Left cardiac atrium (tissue), 4 donors: ENCODE measurements at places on chromosomes 13 and 19. TPM values are rescaled to one million over a fixed set of nuclear protein-coding genes. Genes with fewer than 3 reads are reported as not detected.

ZNF552 gene
- total RNA-seq = 4.6 TPM

DNA sequence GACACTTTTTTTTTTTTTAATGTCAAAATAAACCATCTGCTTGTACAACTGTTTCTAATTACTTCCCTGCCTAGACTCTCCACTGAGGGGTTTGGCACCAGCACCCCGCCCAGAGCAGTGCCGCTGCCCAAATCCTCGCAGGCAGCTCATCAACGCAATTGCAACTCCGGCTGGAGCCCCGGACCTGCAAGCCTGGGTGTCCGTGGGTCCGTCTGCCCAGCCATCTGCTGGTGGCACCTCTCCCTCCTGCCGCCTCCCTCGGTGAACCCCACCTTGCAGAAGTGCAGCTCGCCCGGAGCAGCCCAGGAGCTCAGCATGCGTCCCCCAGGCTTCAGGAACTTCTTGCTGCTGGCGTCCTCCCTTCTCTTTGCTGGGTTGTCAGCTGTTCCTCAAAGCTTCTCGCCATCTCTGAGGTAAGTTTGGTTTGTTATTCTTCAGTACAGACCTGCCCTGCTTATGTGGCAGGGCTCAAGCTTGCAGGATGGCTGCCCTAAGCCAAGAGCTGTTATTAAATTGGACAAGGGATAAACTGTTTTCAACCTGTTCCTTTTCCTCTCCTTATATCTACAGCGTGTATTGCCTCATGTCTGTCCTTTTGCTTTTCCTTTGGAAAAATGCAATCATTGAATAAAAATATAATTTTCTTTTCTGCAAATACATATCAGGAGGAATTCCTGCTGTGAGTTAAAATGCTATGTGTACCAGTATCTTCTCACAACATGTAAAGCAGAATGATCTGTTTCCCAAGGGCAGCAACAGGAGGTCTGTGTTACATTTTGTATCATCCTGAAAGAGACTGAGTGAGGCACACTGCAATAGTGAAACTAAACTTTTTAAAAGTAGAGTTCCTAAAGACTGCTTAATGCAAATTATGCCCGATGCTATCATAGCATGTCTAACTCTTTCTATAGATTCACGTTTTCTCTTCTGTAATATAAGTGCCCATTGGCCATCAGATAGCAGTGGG, at the start of gene ITGBL1:
TSS of gene ITGBL1 (plus strand) at position 157 of the 967 bp plus-strand sequence. CDS start at position 316, 159 bp downstream.
- DNase-seq = peak; percentile 34

PRTN3 gene
- not detected for total RNA-seq

DNA sequence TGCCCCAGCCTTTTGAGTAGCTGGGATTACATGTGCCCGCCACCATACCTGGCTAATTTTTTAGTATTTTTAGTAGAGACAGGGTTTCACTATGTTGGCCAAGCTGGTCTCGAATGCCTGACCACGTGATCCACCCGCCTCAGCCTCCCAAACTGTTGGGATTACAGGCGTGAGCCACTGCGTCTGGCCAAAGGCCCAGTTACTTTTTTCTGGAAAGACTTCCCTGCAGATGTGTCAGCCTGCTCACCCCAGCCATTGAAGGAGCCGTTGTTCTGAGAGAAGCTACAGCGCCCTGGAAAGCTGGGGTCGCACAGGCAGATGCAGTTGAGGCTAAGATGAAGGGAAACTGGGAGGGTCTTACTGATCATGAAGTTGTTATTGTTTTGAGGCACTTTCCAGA, 7.9 kb upstream of the ZNF626 start:
- no peak for DNase-seq

GRCh38 chr19:32104153-32104849, 241.1 kb upstream of the ZNF507 start:
- no peak for DNase-seq

DMKN gene
- total RNA-seq = 7.5 TPM

ACER1 gene
- total RNA-seq = not detected

GRCh38 chr13:87677043-87677495, 5.9 kb downstream of the SLITRK5 start:
- DNase-seq = no peak

OR7D4 gene
- total RNA-seq = not detected

DNA sequence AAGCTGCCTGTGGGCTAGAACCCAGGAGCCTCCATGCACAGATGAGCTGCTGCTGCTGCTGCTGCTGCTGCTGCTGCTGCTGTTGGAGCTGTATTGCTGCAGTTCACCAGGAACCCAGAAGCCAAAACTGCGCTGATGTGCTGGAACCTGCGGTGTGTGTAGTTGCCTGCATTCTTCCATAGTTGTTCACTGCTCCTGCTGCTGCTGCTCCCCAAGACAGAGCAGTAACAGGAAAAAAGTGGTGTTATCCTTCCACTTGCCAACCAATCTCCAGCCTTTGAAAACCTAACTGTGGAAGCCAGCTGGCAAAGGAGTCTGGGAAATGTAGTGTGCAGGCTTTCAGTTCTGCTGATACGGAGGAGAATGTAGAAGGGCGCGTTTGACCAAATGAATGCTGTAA, 37.9 kb downstream of the ARHGAP35 start:
- DNase-seq = peak; percentile 23

DNA sequence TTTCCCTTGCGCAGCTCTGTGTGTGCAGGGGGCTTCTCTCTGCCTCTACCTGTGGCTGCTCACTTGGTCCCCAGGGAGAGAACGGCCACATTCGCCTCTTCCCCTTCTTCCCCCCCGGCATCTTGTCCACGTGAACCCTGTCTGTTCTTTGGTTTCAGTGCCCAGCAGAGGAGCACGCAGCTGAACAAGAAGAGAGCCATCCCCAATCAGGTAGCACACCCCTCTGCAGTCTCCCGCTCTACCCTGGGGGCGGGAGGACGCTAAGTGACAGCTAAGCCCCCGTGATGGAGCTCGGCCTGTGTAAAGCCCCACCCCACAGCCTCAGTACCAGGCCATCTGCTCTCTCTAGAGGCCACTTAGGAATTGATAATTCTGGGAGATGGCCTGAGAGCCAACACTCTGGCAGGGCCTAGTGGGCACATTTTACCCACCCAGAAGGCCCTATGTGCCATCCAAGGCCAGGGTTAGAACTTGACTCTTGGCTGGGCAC, 30.2 kb downstream of the TMED1 start:
- no peak for DNase-seq

LILRA6 gene
- 6.5 TPM for total RNA-seq

- no peak for DNase-seq
Observed at GRCh38 chr13:26340807-26341206, 86.9 kb downstream of the CDK8 start.

OLFM2 gene
- 10.8 TPM for total RNA-seq

LAIR1 gene
- total RNA-seq = 26.8 TPM

MVB12A gene
- total RNA-seq = 22.6 TPM

DNA sequence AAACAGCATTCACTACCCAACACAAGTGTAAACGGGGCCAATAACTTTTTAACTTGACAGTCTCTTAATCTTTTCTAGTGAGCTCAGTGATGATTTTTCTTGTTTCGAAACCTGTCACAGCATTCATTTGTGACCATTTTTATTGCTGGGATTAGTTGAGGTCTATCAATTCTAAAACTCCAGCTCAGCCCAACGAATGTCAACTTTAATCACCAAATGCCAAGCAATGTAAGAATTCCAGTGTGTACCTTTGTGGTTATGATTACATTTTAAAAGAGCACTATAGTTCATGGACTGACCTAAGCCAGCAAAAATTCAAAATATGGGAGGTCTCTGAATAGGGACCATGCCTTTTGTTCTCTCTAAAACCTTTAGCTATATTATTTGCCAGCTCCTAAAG, 694.3 kb upstream of the SGCG start:
- no peak for DNase-seq

DNA sequence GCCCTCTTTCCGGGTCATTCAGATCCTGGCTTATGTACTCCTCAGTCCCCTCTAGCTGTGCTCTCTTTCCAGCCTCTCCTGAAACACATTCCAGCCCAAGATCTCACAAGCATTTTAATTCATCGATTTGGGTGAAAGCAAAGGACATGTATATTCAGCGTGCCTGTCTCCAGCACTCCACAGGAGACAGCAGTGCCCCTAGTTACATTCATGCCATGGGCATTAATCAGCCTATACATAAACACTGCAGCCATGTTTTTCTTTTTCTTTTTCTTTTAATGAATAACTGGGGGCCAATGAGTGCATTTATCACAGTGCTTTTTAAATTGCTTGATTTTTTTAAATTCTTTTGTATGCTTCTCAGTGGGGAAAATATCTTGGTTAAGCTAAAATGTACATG, 199.1 kb downstream of the DCT start:
- DNase-seq = no peak

DNA sequence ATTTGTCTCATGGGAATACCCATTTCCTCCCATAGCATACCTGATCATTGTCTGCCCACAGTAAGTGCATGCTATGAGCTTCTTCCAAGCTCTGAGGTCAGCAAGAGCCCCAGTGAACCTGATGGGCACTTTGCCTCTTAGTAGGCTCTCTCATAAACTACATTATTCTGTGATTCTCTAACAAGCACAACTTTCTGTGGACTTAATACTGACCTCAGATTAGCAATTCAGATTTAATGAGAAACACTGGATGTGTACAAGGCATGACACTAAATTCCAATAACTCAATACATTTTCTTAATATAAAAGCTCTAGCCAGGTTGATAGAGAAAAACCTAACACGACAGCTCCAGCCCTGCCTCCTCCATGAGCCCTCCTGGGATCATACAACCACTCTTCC, 23.3 kb upstream of the STARD13 start:
- no peak for DNase-seq

DNA sequence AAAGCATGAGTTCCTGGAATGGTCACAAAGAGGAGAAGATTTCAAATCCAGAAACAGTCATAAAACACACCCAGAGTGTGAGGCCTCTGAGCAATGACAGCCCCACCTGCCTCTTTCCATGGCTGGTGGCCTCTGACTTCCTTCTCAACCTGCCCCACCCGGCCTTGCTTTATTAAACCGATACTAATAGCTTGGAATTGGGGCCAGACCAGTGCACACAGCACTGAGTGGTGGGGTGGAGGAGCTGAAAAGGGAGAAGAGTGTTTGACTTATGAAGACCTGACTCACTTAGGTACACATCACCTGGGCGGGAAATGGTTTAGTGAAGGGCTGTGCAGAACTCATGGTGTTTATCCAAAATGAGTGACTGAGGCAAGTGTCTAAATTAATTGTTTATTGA, 20.7 kb upstream of the CEACAM6 start:
- DNase-seq = no peak

DNA sequence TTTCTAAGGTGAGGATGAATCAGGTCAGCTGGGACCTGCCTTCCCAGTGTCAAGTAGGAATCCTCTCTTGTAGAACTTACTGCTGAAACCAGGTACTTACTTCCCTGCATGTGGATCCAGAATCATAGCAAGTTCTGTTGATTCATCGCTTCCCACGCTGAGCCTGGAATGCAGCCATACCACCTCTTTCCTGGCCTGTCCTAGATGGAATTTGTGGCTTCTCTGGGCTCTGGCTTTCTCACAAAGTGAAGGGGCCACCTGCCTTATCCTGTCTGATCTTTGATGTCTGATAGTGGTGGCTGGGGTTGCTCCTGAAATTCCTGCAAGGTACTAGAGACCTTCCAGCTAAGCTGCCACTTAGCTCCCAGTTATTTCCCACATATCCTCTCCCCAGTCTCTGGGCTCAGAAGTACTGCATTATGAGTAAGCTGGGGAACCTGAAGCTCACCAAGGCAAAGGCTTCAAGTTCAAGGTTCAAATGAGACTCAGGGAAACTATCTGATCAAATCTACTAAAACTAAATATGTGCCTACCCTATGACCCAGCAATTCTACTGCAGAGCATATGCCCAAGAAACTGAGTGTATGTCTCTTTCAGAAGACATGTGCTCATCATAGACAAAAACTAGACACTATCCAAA, 103.5 kb downstream of the SUCLA2 start:
- no peak for DNase-seq

OR4F17 gene
- not detected for total RNA-seq

DNA sequence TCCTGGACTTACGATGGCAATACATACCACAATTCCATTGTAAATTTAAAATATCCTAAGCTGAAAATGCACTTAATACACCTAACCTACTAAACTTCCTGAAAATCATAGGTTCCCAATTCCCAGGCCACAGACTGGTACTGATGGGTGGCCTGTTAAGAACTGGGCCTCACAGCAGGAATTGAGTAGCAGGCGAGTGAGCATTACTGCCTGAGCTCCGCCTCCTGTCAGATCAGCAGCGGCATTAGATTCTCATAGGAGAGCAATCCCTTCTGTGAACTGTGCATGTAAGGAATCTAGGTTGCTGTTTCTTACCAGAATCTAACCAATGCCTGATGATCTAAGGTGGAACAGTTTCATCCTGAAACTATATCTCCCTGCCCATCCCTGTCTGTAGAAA, 1670.2 kb upstream of the PCDH20 start:
- DNase-seq = no peak

IL4I1 gene
- 0.34 TPM for total RNA-seq

GRIN2D gene
- total RNA-seq = 0.47 TPM

FRY gene
- 93.5 TPM for total RNA-seq

DNA sequence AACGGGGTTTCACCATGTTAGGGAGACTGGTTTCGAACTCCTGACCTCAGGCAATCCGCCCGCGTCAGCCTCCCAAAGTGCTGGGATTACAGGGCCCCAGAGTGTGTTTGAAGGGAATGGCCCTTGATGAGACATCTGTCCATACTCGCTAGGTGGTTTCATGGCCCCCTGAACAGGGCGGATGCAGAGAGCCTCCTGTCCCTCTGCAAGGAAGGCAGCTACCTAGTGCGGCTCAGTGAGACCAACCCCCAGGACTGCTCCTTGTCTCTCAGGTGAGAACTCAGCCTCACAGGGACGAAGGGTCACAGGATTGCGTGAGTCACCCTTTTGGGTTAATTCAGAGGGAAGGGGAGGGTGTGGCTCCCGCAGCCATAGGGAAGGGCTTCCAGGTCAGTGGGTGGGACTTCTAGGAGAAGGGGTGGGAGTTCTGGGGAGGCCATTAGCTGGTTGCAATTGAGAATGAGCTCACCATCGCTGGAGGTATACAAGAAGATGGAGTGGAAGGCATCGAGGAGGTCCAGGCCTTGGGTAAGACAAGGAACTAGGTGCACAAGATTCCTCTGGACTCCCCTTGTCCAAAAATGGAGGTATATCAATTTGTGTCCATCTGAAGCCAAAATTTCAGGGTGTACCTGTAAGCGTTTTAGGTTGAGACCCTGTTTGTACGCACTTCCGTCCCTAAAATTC, 9.2 kb downstream of the SHD start:
- DNase-seq = no peak

GRCh38 chr13:99528547-99528946, 27.3 kb downstream of the TM9SF2 start:
- DNase-seq = no peak

GRCh38 chr13:78183732-78184131, 265.1 kb upstream of the EDNRB start:
- DNase-seq = no peak

DNA sequence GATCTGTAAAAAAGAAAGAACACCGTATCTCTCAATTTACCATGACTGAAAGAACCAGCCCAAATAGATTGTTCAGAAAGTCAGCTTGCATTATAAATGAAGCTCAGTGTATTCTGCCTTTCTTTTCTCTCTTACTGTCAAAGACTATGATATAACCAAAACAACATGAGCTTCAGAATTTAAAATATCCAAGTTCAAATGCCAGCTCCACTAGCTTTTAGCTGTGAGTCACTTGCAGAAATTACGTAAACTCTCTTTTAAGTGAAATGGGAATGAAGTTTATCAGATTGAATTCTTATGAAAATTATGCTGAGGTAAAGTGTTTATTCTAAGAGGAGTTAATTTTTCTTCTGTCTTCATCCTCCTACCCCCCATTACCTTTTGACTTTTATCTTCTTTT, 20.0 kb upstream of the POSTN start:
- DNase-seq = no peak
